ENCODE measurements at places on chromosomes 16 and 17.

DNA sequence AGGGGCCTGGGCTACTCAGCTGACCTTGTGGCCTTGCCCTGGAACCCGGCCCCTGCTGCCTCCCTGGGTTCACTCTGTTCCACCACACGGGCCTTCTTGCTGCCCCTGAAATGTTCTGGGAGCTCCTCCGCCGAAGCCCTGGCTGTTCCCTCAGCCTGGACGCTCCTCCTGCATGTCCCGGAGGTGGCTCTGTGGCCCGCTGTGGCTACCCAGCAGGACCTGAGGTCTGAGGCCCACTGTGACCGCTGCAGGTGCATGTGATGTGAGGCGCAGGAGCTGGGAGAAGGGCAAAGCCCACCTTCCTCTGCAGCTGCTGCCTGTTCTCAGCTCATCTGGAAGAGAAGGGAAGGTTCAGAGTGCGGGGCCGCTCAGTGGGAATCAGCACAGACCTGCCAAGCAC is 38.9 kb upstream of the ACSF3 start:
- no peak for DNase-seq

GRCh38 chr17:64152428-64153125 is 22.6 kb upstream of the ERN1 start:
- DNase-seq = no peak

GRCh38 chr16:69438465-69438864 is 14.0 kb downstream of the CYB5B start:
- no peak for DNase-seq

DNA sequence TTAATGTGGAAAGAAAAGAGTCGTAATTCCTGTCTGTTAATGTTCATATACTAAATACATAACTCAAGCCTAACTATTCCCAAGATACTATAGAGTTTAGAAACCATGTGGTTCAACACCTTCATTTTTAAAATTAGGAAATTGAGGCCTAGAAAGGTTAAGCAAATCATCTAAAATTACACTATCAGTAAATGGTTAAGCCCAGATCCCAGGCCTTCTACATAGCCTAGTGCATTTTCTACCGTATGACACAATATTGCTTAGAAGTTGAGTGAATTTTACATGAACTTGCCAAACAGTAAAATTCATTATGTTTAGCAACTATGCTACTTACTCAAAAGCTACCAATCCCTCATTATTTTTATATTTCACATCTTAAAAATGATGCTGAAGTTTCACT is 6.8 kb downstream of the NACA2 start:
- DNase-seq = no peak

DNA sequence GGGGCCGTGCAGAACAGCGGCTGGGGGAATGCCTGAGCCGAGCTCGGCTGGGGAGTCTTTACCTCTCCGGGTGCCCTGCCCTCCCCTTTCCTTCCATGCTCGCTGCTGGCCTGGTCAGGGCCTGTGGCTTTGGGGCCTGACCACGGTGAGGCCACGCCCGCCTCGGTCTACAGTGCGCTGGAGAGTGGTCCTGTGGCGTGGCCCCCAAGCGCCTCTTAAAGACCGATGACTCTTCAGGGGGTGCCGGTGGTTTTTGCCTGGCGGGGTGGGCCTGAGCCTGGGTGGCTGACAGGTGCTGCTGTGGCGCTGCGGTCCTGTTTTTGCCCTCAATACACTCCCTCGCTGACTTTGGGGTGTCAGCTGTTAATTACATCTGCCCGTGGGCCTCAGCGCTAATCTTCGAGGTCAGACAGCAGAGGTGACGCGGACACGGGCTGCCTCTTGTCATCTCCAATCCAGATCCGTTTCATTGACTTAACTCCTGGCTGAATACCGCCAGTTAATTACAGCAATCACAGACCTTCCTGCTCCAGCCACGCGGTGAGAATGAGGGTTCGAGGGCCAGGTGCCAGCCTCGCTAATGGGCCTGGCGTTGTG is 29.7 kb downstream of the GSE1 start:
- DNase-seq = no peak
